ENCODE measurements at places on chromosomes 4 and X. TPM values are rescaled to one million over a fixed set of nuclear protein-coding genes. Genes with fewer than 3 reads are reported as not detected.

The ZAR1 gene
- total RNA-seq: not detected

DNA sequence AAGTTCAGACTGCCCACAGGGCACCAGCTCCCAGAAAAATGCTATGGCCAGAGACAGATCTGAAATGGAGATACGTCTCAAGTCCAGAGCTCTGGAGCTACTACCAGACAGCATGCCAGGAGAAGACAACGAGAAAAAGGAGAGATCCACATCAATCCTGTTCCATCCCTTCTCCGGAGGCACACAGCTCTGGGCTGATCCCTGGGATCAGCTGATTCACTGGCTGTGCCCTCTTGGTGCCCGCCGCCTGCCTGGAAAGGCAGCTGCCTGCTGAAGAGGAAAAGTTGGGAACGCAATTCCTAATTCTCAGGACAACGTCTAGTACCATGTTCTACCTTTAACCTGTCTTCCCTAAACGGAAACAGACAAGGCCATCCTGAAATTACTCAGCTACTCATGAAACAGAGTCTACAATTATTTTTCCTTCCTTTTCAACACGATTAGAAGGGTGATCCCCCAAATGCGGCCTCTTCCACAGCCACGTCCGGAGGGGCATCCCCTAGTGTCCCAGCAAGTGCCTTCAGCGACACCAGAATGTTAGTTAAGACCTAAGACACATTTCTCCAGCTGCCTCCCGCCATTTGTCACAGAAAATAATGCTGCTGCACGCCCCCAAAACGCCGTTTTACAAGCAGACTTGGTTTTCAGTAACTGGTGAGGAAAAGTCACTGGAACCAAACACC, 2.4 kb downstream of the ZFYVE28 start:
- DNase-seq: no peak

- no peak for DNase-seq
These were observed 13.6 kb upstream of the CCKAR start for GRCh38 chr4:26503844-26504243.

DNA sequence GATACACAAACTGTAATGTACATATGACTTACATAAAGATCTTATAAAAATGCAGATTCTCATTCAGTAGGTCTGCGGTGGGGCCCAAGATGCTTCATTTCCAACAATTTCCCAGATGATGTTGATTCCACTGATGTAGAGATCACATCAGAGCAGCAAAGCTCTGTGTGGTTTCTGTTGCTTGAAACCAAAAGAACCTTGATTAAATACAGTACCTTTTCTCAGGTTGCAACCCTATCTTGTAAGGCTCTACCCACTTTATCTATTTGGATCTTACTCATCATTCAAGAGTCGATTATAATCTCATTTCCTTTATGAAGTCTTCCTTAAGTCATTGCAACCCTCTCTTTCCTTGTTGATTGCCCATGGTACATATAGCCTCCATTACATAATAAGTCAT, 816.8 kb downstream of the RPA4 start:
- DNase-seq: no peak

DNA sequence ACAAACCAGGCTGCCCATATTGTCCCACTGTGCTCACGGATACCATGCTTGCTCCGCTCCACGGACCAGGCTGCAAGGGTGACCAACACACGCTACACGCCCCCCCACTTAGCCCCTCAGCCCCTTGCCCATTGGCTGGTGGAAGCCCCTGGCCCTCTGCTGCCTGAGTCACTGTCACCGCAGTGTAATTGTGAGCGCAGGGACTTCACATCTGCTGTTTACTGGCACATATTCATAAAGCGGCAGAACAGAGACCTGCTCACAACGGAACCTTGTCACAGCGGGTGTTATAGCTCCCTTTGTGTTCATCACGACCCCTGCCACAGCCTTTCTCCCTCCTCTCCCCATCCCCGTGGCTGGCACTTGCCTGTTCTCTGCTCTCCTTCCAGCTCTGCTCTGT, 83.7 kb downstream of the PSAPL1 start:
- no peak for DNase-seq

The ERAS gene
- not detected for total RNA-seq

All from omental fat pad (tissue), 4 donors.